ENCODE measurements at places on chromosomes 2 and 18. TPM values are rescaled to one million over a fixed set of nuclear protein-coding genes. Genes with fewer than 3 reads are reported as not detected.

The GAL3ST2 gene
- 2.5 TPM for total RNA-seq

The MAP3K19 gene
- not detected for total RNA-seq

The CD28 gene
- total RNA-seq: 85.3 TPM

The DNER gene
- 0.21 TPM for total RNA-seq

The ANO7 gene
- 0.10 TPM for total RNA-seq

The SOCS6 gene
- 12.0 TPM for total RNA-seq

The KLHL14 gene
- total RNA-seq: 1.4 TPM

The TNFRSF11A gene
- 1.4 TPM for total RNA-seq

The PLB1 gene
- 9.2 TPM for total RNA-seq

The CD207 gene
- 0.10 TPM for total RNA-seq

The EFR3B gene
- total RNA-seq: under 0.01 TPM

The SLC39A6 gene
- total RNA-seq: 18.1 TPM

The TGFBRAP1 gene
- 21.5 TPM for total RNA-seq

The MAL gene
- total RNA-seq: 30.4 TPM

The MYOM1 gene
- 0.94 TPM for total RNA-seq

The AQP12A gene
- not detected for total RNA-seq

The NYAP2 gene
- total RNA-seq: 0.10 TPM

The LRP2 gene
- total RNA-seq: not detected

The NAT8 gene
- not detected for total RNA-seq

The LAMA3 gene
- under 0.01 TPM for total RNA-seq

The DYNAP gene
- not detected for total RNA-seq

The RTP5 gene
- 0.21 TPM for total RNA-seq

The POTEI gene
- under 0.01 TPM for total RNA-seq

The ZNF892 gene
- 1.2 TPM for total RNA-seq

The SCN7A gene
- total RNA-seq: under 0.01 TPM

The TTC31 gene
- total RNA-seq: 14.0 TPM

The PAX3 gene
- total RNA-seq: 0.21 TPM

The RHOB gene
- total RNA-seq: 165 TPM

The ADD2 gene
- 2.4 TPM for total RNA-seq

The PTPN2 gene
- 63.1 TPM for total RNA-seq

The GAREM2 gene
- total RNA-seq: 1.0 TPM

The NPHP1 gene
- total RNA-seq: 0.52 TPM

The TMEM169 gene
- 0.42 TPM for total RNA-seq

The CCDC138 gene
- 4.9 TPM for total RNA-seq

The VSNL1 gene
- not detected for total RNA-seq

The SLC4A5 gene
- 6.7 TPM for total RNA-seq

The CRYGB gene
- total RNA-seq: not detected

The TUBB8B gene
- total RNA-seq: not detected

The KCNJ13 gene
- not detected for total RNA-seq

The GBX2 gene
- not detected for total RNA-seq

The CCDC74B gene
- 0.10 TPM for total RNA-seq

The BARD1 gene
- total RNA-seq: 24.1 TPM

The GATA6 gene
- 0.10 TPM for total RNA-seq

The REG1B gene
- not detected for total RNA-seq

The ACKR3 gene
- total RNA-seq: 2.7 TPM

The GNLY gene
- 181 TPM for total RNA-seq

The SLC9A4 gene
- total RNA-seq: under 0.01 TPM

The POMC gene
- 2.3 TPM for total RNA-seq

The HRH4 gene
- total RNA-seq: 0.42 TPM

The CDH20 gene
- total RNA-seq: 0.10 TPM

The PDCD1 gene
- 2.0 TPM for total RNA-seq

The TMEM182 gene
- total RNA-seq: 2.7 TPM

The DNAJC10 gene
- total RNA-seq: 47.6 TPM

The HOXD13 gene
- total RNA-seq: not detected

The PIGN gene
- total RNA-seq: 17.1 TPM

The DCC gene
- under 0.01 TPM for total RNA-seq

The SCYGR6 gene
- total RNA-seq: not detected

The MARCHF4 gene
- total RNA-seq: not detected

The SERPINB7 gene
- not detected for total RNA-seq

Data from mononuclear cell (primary cell).